ENCODE measurements at places on chromosomes 7 and 10. TPM values are rescaled to one million over a fixed set of nuclear protein-coding genes. Genes with fewer than 3 reads are reported as not detected.

CFAP70 gene
- 1.2 TPM for total RNA-seq

MEOX2 gene
- total RNA-seq, result 28.3 TPM

ZNF804B gene
- total RNA-seq, result not detected

PCLO gene
- 0.03 TPM for total RNA-seq

GRID2IP gene
- not detected for total RNA-seq

GRM8 gene
- total RNA-seq, result 0.13 TPM

SUN3 gene
- not detected for total RNA-seq

VAX1 gene
- total RNA-seq, result not detected

RELN gene
- 200 TPM for total RNA-seq

TMEM229A gene
- 0.07 TPM for total RNA-seq

ACTL6B gene
- not detected for total RNA-seq

SRPK2 gene
- total RNA-seq, result 74.4 TPM

HOXA4 gene
- total RNA-seq, result 2.0 TPM

MYH16 gene
- not detected for total RNA-seq

SH2B2 gene
- total RNA-seq, result 3.1 TPM

NAT16 gene
- not detected for total RNA-seq

SLC26A5 gene
- not detected for total RNA-seq

GIMAP5 gene
- not detected for total RNA-seq

EEPD1 gene
- total RNA-seq, result 3.8 TPM

C10orf105 gene
- under 0.01 TPM for total RNA-seq

HOXA13 gene
- total RNA-seq, result not detected

WDR11 gene
- total RNA-seq, result 88.4 TPM

SORCS3 gene
- 0.03 TPM for total RNA-seq

AMZ1 gene
- 0.50 TPM for total RNA-seq

STEAP4 gene
- total RNA-seq, result 5.9 TPM

SEPHS1 gene
- 26.0 TPM for total RNA-seq

ELOVL3 gene
- 0.13 TPM for total RNA-seq

PNLIP gene
- total RNA-seq, result not detected

AKR1C8 gene
- total RNA-seq, result not detected

INPP5F gene
- 29.8 TPM for total RNA-seq

FAM13C gene
- 5.0 TPM for total RNA-seq

MLXIPL gene
- total RNA-seq, result 0.39 TPM

LGI1 gene
- total RNA-seq, result 0.13 TPM

IL2RA gene
- total RNA-seq, result not detected

TAS2R5 gene
- total RNA-seq, result 1.6 TPM

CTAGE15 gene
- total RNA-seq, result not detected

SSC4D gene
- total RNA-seq, result 0.65 TPM

GIMAP1 gene
- 0.03 TPM for total RNA-seq

MYO1G gene
- 0.07 TPM for total RNA-seq

TFEC gene
- total RNA-seq, result 0.13 TPM

CLDN3 gene
- not detected for total RNA-seq

TAS2R41 gene
- not detected for total RNA-seq

EIF4H gene
- total RNA-seq, result 502 TPM

WNT2 gene
- total RNA-seq, result 0.20 TPM

PCDH15 gene
- not detected for total RNA-seq

TAC1 gene
- total RNA-seq, result not detected

OR6B1 gene
- total RNA-seq, result not detected

CDC14C gene
- total RNA-seq, result not detected

NUTM2D gene
- total RNA-seq, result 1.9 TPM

CDK14 gene
- total RNA-seq, result 35.8 TPM

BAIAP2L1 gene
- 4.2 TPM for total RNA-seq

DKK1 gene
- 134 TPM for total RNA-seq

Measured in smooth muscle cell of the pulmonary artery (primary cell).